ENCODE measurements at places on chromosomes 11 and 22.

GRCh38 chr11:27380771-27381170 is 17.8 kb upstream of the CCDC34 start:
- DNase-seq = no peak

DNA sequence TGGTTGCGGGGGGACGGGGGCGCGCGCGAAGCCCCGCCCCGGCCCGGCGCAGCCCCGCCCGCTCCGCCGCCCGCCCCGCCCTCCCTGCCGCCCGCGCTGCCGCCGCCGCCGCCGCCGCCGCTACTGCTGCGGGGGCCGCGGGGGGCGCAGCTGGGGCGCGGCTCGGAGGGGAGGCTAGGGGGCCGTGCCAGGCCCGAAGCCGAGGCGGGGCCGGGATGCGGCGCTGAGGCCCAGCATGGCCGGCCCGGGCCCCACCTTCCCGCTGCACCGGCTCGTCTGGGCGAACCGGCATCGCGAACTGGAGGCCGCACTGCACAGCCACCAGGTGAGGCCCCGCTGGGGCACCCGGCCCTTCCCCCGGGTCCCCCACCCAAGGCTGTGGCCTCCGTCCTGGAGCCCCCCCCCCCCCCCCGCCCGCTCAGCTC is at the start of gene ANKRD13D:
Gene ANKRD13D, plus strand, starts transcription at position 78 of the 425 bp plus-strand sequence. Its CDS starts 158 bp downstream, at position 236.
- DNase-seq = no peak

DNA sequence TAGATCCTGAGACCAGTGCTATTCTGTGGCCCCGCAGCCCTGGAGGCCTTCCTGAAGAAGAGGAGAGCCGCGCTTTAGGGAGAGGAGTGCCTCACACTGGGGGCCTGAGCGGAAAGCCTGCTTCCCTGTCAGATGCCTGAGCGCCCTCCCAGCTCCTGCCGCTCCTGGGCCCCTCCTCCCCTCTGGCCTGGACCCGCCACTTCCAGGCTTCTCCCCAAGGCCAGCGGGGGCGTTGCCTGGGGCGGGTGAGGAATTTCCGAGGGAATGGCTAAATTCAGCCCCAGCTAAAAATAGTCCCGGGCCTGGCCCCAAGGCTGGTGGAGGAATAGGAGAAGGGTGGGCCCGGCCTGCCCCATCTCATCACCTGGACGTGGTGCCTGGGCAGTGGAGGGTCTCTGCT is 15.4 kb downstream of the ARHGEF17 start:
- peak; percentile 59 for DNase-seq

GRCh38 chr11:76700177-76701100 is 29.9 kb upstream of the LRRC32 start:
- no peak for DNase-seq

- no peak for DNase-seq
Measured at GRCh38 chr11:76672431-76673175, 2.1 kb upstream of the LRRC32 start.

All from colonic mucosa (tissue), 4 donors.